ENCODE measurements at places on chromosomes 12 and 14.

- no peak for DNase-seq
Measured at GRCh38 chr12:26465419-26466097, 270.2 kb downstream of the SSPN start.

DNA sequence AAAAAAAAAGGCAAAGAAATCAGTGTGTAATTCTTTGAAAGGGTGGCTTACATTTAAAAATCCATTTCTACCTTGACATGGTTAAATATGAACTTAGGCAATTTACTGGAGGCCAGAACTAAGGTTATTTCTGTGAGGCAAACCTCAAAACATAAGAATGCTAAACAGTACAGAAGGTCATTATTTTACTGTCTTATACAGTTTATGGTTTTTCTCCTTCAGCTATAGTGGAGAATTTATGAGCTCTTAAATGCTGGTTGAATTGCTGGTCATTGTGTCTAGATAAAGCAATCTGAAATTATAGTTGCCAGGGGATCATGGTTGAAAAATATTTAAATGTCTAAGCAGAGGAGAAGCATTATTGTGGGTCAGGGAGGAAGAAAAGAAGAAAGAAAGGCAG lies 70.5 kb downstream of the TRIM9 start:
- no peak for DNase-seq

- DNase-seq, result no peak
Measured at GRCh38 chr12:27077586-27077985, 4.8 kb downstream of the C12orf71 start.

GRCh38 chr12:46458500-46459102 lies 86.0 kb upstream of the SLC38A2 start:
- DNase-seq, result no peak

- DNase-seq, result no peak
Measured at GRCh38 chr12:56286044-56286830, 13.9 kb downstream of the CS start.

GRCh38 chr12:23816394-23816851 lies 133.0 kb downstream of the SOX5 start:
- no peak for DNase-seq

DNA sequence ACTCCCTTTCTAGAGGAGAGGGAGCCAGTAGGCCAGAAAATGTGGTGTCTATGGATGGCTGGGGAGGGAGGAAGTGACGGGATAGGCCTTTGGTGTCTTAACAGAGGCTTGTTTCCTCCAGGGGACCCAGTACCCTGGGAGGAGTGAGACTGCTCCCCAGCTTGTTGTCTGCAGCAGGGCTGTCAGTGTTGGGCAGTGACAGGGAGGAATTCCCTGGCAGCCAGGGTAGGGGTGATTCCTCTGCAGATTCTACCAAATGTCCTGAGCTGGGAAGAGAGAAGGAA lies 64.0 kb downstream of the GALNT16 start:
- no peak for DNase-seq

GRCh38 chr12:112798048-112798760 lies 6.7 kb downstream of the RPH3A start:
- DNase-seq, result no peak

- no peak for DNase-seq
Measured at GRCh38 chr12:46230306-46230705, 38.5 kb downstream of the SLC38A1 start.

DNA sequence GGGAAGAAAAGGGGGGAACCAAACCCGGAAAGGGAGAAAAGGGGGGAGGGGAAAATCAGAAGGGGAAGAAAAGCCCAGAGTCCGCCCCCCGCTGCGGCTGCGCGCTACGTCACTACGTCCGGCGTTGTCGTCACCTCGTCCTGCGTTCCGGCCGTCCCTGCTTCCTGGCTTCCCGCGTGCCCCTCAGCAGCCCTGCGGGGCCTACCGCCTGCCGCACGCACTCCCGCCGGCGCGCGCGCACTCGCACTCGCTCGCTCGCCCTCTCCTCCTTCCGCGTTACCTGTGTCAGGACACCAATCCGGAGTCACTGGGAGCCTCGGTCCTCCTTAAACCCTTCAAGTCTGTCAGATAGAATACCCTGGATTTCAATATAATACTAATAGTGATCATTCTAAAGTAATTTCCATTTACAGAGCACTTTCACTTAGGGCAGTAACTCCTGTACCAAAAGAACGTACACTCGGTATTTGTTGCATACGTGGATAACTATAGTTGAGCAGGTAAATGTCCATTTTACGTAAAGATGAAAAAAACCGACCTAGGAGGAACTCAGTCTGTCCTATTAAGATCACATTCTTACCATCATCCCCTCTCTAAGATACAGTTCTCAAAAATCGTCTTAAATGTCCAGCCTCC lies at the start of gene R3HDM2:
Gene R3HDM2, minus strand, starts transcription at position 113 of the 636 bp plus-strand sequence. CDS start 120,615 bp downstream, outside the sequence.
- DNase-seq, result peak; percentile 81

DNA sequence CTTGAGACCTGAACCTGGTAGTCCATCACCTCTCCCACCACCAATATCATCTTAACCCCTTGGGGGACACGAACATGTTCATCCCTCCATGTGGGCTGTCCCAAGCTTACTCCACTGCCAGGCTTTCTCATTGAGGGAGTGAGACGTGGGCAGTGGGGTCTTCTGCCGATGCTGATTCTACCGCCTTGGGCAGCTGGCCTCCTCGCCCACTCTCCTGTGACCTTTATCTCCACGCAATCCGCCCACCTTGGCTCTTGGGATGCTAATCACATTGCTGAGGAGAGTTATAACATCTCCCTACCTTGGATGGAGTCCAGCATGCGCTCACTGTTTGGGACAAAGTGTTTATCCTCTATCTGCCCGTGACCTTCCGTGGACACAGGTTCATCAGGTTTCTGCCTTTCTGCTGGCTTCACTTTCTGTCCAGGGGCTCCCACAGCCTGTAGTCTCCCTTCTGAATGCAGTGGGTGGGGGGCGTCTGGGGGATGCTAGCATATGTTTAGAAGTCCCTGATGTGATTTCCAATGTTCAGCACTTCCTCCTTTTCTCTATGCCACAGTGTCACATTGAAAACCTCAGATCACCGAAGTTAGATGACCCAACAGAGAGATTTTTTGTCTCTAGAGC lies 53.2 kb upstream of the ESRRB start:
- DNase-seq, result no peak

DNA sequence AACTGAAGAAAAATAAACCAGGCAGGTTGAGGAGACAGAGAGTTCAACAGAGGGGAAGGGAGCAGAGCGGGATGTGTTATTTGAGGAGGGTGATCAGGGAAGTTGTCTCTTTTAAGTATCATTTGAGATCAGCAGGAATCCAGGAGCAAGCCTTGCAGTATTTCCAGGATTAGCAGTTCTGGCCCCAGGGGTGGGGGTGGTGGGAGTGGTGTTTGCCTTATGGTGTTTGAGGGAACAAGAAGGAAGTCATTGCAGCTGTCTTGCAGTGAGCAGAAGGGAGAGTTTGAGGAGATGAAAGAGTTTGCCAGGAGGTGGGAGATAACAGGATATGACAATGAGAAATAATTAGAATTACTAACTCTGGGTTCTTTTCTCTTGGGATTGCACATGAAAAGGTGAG lies 418.6 kb downstream of the NELL2 start:
- no peak for DNase-seq

DNA sequence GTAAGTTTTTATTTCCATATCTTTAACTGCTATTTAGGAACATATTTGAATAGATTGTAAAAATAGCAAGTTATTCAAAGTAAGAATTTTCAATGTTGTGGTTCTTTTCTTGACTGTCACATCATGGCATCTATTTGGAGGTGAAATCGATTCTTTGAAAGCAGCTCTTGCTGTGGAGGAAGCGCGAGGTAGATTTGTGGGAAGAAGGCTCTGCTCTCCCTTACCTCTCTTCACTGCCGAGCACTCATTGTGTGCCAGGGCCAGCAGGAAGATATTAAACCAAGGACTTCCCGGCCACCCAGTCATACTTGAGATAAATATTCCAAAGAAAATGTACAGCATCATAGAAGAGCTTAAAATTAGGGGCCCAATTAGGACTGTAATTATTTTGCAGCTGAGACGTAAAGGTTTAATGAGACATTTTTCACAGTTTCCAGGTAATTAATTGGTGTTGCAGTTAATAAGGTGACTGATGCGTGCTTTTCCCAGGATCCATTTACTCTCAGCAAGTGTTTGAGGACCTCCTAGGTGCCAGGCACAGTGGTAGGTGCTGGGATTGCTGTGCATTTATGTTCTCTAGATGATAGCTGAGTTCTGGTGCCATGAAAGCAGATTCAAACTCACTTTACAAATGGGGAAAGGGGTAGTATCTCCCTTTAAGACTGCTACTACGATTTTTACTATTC lies 89.2 kb upstream of the DYNC1H1 start:
- no peak for DNase-seq

DNA sequence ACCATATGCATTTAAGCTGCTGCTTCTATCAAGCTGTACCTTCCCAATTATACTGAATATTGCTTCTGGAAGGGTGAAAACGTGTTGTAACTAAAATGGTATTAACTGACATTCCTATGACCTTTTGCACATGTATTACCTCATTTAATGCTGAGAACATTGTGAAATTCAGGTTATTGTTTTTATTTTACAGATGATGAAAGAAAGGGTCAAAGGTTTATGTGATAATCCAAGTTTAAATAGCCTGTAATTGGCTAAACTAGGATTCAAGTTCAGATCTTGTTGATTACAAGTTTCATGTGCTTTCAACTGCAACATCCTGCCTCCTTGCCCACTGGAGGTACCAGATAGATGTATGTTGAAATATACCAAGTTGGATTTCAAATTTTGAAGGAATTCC lies 433.3 kb upstream of the PRICKLE1 start:
- DNase-seq, result no peak

DNA sequence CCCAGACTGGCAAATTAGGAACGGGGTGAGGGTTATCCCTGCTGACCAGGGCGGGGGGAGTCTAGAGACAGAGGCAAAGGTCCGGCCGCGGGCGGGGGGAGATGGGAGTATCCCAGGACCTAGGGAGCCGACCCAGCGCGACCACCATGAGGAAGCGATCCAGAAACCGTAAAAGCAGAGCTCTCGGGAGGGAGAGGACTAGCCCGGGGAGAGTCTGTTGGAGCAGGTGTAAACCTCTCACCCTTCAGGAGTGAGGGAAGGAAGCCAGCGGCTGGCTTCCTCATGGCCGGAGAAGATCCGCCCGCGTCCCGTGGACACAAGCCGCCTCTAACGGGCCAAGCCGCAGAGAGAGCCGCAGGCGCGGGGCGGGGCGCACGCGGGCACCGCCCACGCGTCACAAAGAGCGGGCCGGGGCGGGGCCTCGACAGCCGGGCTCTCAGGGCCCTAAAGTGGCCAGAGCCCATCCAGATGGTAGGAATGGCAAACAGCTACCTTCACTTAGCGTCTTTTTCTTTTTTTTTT lies at the start of gene ACRBP:
Gene ACRBP, minus strand, starts transcription at position 350 of the 522 bp plus-strand sequence. Its CDS starts 66 bp downstream, at position 284.
- DNase-seq, result no peak

DNA sequence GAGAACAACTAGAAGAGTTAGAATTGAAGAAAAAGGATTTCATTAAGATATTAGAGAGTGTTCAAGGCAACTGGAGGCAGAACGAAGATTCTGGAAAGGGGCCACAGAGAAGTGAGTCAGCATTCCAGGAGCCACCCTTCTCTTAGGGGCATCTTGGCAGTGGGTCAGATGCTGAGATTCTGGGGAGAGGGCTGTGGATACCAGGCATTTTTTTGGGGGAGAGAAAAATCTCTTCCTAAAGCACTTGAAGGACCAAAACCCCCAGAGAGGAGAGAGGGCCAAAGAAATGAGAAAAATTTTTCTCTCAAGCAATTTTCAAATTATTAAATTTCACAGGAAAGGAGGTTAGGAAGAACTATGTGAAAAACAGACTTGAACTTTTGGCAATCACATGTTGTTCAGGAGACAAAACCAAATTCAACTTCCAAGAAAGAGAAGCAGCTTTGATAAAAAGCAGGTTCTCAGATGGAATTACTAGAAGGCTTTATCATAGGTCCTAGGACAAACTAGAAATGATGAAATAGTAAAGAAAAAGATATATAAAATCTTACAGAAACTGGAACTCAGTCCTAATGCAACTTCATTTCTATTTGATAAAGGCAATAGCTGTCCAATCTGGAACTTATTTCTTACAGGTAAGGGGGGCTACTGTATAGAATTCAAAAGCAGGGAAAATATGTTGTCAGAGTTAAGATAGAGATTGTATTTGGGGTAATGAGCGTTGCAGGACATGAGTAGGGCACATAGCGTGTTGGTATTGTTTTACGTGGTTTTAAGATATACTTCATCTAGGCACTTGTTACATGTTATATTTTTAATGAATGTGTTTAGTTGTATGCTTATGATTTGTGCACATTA lies 1.1 kb upstream of the CLEC2D start:
- DNase-seq, result no peak

GRCh38 chr14:103692871-103693270 lies 22.4 kb downstream of the XRCC3 start:
- DNase-seq, result no peak

DNA sequence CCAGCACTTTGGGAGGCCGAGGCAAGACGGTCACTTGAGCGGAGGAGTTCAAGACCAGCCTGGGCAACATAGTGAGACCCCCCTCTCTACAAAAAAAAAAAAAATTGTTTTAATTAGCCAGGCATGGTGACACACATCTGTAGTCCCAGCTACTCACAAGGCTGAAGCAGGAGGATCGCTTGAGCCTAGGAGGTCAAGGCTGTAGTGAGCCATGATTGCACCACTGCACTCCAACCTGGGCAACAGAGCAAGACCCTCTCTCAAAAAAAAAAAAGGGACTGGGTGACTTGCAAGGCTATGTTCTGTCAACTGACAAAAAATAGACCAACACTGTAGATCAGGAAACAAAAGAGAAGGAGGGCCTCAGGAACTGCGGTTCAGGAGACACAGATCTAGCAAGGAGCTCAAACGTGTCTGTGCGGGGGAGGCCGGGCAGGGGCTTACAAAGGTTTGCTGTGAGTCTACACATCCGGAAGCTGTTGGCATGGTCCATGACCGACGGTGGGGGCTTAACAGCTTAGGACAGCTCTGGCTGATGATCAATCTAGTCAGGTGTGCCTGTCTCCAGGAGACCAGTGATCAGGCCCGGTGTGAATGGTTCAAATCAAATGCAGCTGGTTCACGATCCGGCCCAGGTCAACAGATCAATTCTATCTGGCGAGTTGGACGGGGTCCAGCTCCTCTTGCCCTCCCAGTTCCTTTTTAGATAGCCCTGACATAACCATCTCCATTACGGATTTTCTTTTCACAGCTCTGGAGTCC lies 31.7 kb upstream of the INF2 start:
- DNase-seq, result no peak

DNA sequence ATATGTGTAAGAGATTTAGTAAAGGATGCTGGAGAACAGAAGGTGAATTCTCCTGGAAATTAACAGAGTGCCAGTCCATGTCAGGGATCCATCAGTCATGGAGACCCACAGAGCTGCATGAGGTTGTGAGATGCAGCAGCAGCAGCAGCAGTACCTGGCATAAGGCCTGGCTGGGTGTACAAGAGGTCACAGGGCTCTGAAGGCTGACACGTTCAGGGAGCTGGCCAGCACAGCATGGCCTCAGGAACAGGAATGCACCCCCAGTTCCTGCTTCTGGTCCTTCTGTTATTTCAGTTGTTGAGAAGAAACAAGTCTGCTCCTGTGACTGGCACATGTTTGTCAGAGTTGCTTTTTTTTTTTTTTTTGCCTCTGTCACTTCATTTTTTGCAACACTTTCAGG lies 210.8 kb downstream of the CNTN1 start:
- no peak for DNase-seq

GRCh38 chr12:29438752-29439408 lies 57.9 kb upstream of the ERGIC2 start:
- no peak for DNase-seq

Measured in NCI-H187 treated with DMSO at 0.1 percent for 48 hours (cell line).